ENCODE measurements at places on chromosomes 12 and 14. TPM values are rescaled to one million over a fixed set of nuclear protein-coding genes. Genes with fewer than 3 reads are reported as not detected.

The LMO3 gene
- total RNA-seq: 3.2 TPM

The CCDC175 gene
- total RNA-seq: not detected

The HAL gene
- 0.29 TPM for total RNA-seq

The TCTN2 gene
- total RNA-seq: 23.6 TPM

The TEX52 gene
- total RNA-seq: not detected

The SPPL3 gene
- 10.9 TPM for total RNA-seq

The TAS2R42 gene
- not detected for total RNA-seq

The DEGS2 gene
- total RNA-seq: 0.29 TPM

The TBX5 gene
- not detected for total RNA-seq

The RND1 gene
- total RNA-seq: 0.29 TPM

The DHRS2 gene
- 0.29 TPM for total RNA-seq

The CPSF2 gene
- 38.9 TPM for total RNA-seq

The PLEKHD1 gene
- total RNA-seq: under 0.01 TPM

The LYSET gene
- total RNA-seq: 11.5 TPM

Data from osteoblast (primary cell).